ENCODE measurements at places on chromosomes 13 and 19.

GRCh38 chr19:48867123-48867745 lies 1.2 kb downstream of the PLEKHA4 start:
- DNase-seq: no peak

DNA sequence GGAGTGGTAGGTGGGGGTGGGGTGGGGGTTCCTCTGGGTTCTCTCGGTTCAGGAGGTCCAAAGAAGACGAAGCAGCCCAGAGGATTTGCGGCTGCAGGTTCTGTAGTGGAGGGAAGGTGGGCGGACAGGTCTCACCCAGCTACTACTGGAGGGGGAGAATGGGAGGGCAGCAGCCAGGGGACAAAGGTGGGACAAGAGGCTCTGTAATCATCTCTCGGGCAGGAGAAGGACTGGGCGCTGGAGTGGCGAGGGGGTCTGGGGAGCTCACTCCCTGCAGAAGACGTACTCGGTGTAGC lies 1.4 kb downstream of the KCTD12 start:
- no peak for DNase-seq

- no peak for DNase-seq
These were observed 294.8 kb downstream of the FOXO1 start for GRCh38 chr13:40371531-40372125.

DNA sequence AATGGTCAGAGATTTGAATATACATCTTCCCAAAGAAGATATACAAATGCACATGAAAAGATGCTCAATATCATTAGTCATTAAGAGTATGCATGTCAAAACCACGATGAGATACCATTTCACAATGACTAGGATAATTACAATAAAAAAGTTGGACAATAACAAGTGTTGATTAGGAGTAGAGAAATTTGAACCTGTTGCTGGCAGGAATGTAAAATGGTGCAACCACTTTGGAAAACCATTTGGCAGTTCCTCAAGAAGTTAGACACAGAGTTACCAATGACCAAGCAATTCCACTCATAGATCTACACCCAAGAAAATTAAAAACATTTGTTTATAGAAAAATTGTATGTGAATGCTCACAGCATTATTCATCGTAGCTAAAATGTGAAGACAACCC lies 33.2 kb upstream of the STARD13 start:
- DNase-seq: no peak

- no peak for DNase-seq
These were observed 164.0 kb downstream of the TSHZ3 start for GRCh38 chr19:31185261-31185660.

- DNase-seq: no peak
These were observed 26.2 kb upstream of the SLITRK6 start for GRCh38 chr13:85825454-85825853.

- DNase-seq: no peak
These were observed 18.1 kb downstream of the RYR1 start for GRCh38 chr19:38451629-38452028.

DNA sequence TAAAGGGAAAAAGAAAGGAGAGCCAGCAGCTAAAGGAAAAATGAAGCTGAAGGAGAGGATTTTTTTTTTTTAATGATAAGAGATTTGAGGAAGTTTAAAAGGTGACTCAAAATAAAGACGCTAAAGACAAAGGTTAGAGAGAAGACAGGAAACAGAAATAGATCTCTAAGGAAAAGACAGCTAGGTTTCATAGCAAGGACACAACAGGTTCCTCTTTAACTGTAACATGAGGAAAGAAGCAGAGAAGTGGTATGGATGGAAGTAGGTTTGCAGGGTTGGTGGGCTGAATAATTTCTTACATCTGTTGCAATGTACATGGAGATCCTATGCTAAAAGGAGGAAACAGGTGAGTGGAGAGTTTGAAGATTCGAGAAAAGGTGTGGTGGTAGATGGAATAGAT lies 107.5 kb downstream of the MYCBP2 start:
- DNase-seq: no peak

DNA sequence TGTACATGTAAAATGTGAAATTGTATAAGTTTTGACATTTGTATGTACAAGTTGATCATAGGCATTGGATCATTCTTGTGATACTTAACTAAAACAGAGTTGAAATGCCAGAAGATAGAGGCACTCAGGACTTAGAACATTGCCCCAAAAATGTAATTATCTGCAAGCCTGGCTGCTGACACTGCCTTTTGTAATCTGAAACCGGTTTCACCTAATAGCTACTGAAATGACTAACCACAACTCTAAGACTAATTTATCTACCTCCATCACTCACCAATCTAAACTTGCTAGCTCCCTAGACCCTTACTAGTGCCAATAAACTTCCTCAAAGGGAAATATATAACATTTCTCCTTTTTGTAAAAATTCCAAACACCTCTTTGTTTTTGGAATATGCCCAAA lies 2596.2 kb downstream of the PCDH9 start:
- DNase-seq: no peak

GRCh38 chr13:97574926-97575325 lies 141.0 kb downstream of the RAP2A start:
- DNase-seq: no peak

GRCh38 chr13:21458451-21458812 lies 671 bp downstream of the ZDHHC20 start:
- peak; percentile 46 for DNase-seq

- peak; percentile 78 for DNase-seq
These were observed 22.5 kb downstream of the IQCN start for GRCh38 chr19:18251587-18252369.

GRCh38 chr19:38707512-38708114 lies 36.7 kb downstream of the CAPN12 start:
- DNase-seq: no peak

DNA sequence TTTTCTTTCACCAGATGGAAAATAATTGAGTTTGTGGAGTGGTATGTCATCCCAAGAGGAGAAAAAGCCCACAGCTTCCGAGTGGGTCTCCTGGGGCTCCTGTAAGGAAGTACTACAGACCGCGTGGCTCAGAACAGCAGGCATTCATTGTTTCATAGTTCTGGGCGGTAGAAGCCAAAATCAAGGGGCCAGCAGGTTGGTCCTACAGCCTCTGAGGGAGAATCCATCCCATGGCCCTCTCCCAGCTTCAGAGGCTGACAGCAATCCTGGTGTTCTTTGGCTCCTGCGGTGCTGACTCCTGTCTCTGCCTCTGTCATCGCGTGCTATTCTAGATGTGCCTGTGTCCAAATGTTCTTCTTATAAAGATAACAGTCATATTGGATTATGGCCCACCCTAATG lies 362.6 kb downstream of the FGF14 start:
- no peak for DNase-seq

DNA sequence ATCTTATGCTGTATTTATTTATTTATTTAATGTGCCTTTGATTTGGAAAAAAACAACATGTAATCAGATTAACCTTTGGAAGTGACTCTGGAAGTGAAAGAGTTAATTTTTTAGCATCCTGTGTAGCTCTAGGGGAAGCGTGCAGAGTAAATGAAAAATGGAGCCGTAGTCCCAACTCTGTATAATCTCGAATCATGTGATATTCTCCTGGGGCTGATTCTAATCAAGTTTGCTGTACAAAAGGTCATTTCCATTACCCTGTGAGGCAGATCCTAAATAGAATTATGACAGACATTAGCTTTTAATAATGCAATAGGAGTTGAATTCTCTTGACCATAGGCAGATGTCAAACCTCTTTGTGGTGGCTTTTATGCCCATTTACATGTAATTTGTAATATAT lies 238.6 kb upstream of the CSNK1A1L start:
- no peak for DNase-seq

GRCh38 chr19:5561559-5561958 lies 6.2 kb downstream of the TINCR start:
- no peak for DNase-seq

DNA sequence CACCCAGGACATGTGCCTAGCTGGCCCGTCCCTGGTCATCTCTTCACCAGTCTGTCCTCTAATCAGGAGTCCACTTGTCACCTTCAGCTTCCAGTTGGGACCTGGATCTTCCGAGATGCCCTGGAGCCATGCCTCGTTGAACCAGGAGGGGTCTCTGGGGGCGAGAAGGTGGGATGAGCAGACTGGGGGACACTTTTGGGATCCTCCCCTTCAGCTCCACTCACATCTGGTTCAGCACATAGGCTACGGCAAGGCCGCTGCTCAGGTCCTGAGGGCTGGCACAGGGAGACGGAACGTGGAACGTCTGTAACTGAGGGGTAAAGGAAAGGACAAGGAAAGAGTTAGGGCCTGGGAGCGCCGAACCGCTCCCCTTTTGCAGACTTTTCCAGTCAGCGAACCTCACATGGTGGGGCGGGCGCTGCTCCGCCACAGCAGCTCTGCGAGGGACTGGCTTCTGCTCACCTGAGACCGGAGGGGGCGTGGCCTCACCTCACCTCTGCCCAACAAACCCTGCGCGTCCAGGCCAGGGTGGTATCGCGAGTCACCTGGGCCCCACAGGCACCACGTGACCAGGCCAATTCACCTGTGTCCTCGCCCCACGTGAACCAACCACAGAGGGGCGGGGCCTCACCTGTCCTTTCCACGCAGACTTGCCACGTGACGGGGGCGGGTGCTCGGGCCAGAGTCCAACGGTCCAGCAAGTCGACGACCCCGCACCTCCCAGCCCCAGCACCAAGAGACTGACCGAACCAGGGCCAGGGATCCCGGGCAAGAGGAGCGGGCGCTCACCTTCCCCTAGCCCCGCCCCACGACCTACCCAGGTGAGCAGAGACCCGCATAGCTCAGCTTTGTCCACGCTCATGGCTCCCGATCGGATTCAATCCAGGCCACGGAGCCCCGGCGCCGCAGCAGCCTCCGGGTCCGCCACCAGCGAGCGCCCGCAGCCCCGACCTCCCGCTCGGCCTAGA lies at the start of gene HOOK2:
Gene HOOK2 (minus strand): TSS at position 965 of the 968 bp plus-strand sequence. CDS start 103 bp downstream, at position 862.
- DNase-seq: peak; percentile 71

DNA sequence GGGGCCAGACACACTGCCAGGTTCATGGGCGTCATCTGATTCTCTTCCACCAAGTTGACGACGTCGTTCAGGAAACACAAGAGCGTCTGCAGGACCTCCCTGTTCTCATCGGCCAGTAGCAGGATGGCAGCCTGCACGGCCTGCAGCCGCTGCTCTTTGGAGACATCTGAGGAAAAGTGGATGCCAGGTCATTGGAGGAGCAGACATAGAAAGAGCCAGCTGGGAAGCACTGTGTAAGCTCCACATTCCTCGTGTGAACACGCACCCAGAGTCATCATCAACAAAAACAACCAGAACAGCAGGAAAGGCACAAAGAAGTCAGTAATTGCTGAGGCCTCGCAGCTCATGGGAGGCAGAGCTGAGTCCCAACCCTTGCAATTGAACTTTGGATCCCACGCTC lies 96.5 kb downstream of the KL start:
- no peak for DNase-seq

- DNase-seq: no peak
These were observed 206.5 kb downstream of the TEX29 start for GRCh38 chr13:111526922-111527321.

GRCh38 chr19:48348737-48349136 lies 15.0 kb downstream of the TMEM143 start:
- no peak for DNase-seq
